Activated effector memory CD4-positive, alpha-beta T cell treated with anti-CD3 and anti-CD28 coated beads, Interleukin-2, amount 50 U/mL, for 16 hours (primary cell): ENCODE measurements at places on chromosomes 12 and 14.

- no peak for DNase-seq
Observed at GRCh38 chr14:80543211-80543610, 331.9 kb upstream of the DIO2 start.

- no peak for DNase-seq
Observed at GRCh38 chr12:71162832-71163763, 5.3 kb upstream of the TSPAN8 start.

GRCh38 chr14:81433378-81433777 lies 33.3 kb upstream of the STON2 start:
- no peak for DNase-seq

- no peak for DNase-seq
Observed at GRCh38 chr12:9256341-9256740, 48.1 kb upstream of the PZP start.

- no peak for DNase-seq
Observed at GRCh38 chr14:97581016-97581415, 783.8 kb downstream of the VRK1 start.

GRCh38 chr14:69214393-69214792 lies 23.1 kb downstream of the EXD2 start:
- no peak for DNase-seq

DNA sequence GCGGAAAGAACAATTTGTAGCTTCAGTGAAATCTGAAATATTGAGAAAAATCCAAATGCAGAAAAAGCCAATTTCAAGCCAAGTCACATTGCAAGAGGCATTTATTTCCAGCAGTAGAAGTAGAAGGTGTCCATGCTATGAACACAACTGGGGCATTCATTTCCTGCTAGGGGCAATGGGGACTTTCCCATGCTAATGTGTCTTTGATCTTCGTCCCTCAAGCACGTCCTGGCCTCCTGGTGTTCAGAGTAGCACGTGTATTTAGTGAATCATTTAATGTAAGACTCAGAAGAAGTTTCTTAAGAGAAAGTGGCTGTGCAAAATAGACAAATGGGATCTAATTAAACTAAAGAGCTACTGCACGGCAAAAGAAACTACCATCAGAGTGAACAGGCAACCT lies 267.9 kb downstream of the TMEM132C start:
- no peak for DNase-seq

GRCh38 chr14:99535908-99536778 lies 54.9 kb downstream of the CCNK start:
- no peak for DNase-seq

DNA sequence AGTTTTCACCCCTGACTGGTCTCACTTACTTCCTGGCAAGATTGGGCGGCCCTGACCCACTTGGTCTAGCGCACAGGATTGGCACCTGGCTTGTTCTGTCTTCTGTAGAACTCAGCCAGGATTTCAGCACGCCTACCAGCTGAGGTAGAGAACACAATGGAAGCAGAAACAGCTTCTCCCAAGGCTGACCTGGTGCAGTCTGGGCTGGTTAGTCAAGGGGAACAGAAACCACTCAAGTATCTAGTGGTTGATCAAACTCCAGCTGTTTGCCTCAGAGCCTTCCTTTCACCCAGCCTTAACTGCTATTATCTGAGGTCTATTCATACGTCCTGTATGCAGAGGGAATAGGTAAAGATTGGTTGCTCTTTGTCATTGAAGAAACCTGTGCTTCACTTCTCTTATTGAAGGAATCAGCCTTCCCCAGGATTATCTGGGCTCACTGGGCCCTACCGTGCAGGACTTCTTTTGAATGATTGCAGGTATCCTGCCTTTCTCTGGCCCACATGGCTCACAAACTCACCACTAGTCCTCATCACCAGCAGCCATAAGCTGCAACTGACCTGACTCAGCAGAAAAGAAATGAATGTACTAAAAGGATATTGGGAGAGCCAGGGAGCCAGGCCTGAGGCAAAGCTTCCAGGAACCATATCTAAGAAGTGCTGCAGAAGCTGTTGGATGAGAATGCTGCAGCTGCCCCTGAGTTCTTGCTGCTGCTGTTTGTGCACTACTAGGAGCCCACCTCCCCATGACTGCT lies 2.5 kb upstream of the PLEKHD1 start:
- DNase-seq: no peak

DNA sequence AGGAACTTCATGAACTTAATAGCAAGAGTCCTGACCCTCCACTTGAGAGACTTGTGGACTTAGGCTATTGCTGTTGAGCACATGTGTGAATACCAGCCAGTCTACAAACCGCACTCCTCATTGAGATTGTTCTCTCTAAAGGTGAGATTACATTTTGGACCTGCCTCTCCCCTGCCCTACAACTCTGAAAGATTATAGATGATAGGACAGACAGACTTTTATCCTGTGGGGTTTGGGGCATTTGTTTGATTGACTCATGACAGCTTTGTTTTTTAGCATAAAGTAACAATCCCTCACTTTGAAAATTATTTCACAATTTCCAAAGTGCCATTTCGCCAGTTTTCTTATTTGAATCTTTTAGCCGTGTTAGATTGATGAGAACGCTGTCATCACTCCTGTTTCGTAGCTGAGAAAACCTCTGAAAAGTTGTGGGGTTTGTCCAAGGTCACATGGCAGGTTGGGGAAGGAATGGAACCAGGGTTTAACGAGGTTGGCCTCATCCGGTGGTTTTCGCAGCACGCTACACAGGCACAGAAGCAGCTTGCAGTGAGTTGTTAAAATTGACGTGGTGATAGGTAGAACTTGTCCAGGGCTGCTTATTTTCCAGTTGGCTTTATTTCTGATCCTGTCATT lies 836 bp downstream of the EVL start:
- DNase-seq: peak; percentile 92

DNA sequence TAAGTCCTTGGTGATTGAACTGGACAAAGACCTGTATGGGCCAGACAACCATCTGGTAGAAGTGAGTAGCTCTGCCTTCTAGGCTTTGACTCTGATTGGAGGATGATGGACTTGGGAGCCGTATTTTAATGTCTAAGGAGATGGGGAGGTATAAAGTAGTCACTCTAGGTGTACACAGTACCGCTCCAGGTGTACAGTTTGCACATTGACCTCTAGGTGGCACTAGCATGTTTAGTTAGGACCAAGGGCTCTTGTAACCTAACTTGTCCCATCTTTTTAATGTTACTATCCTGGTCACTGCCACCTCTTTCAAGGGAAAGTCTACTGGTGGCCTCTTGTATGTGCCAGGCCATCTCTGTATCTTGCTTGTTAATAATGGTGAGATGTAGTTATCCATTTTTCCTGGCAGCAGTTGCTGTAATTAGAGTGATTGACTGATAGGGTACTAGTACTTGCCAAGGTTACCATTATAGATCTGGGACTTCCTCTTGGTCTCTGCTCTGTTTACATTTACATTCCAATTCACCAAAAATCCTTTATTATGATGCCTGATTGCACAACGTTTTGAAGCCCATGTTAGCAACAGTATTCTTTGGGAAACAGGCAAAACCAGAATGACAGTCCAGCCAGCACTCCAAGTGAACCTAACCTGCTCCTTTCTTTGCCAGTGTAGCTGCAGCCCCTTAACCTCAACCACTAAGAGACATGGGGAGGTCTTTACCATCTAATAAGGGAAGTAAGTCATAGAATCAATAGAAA lies 3.6 kb downstream of the SMARCD1 start:
- DNase-seq: peak; percentile 79

- DNase-seq: no peak
Observed at GRCh38 chr12:66085213-66085612, 45.3 kb downstream of the LLPH start.
